ENCODE measurements at places on chromosomes 1 and 21.

DNA sequence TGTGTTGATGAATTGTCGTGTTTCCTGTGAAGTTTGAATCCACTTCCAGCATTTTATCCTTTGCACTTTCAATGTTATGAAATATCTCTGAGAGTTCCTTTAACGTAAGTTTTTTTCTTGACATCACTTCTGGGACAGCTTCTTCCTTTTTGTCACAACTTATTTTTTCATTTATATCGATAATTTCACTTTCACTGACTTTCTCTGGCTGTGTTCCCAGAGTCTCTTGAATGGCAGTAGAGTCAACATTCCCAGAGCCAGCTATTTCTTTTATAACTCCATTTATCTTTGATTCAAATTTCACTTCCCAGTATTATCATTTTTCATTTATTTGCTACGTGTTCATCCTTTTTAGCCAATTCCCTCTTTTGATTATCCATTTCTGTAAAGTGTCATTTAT lies 256.5 kb downstream of the PAPPA2 start:
- DNase-seq, result no peak

GRCh38 chr1:224637515-224637914 lies 21.4 kb downstream of the CNIH3 start:
- no peak for DNase-seq

DNA sequence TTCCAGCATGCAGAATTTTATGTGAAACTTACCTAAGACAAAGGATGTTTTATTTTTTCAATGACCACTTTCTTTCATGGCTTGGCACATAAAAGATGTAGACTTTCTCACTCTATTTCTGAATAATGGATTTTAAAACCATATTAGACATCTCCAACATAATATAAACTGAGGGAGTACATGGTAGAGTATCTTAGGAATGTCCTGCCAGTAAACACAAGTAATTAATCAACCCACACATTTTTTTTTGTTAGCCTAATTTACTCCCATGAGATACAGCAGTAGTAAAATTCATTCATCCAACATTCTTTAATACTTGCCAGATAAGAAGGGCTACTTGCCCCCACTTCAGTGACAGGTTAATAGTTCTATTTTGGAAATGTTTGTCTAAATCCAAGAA lies 235.4 kb upstream of the ADAMTS5 start:
- DNase-seq, result no peak

- DNase-seq, result no peak
Measured at GRCh38 chr1:236767276-236767675, 27.8 kb upstream of the MTR start.

DNA sequence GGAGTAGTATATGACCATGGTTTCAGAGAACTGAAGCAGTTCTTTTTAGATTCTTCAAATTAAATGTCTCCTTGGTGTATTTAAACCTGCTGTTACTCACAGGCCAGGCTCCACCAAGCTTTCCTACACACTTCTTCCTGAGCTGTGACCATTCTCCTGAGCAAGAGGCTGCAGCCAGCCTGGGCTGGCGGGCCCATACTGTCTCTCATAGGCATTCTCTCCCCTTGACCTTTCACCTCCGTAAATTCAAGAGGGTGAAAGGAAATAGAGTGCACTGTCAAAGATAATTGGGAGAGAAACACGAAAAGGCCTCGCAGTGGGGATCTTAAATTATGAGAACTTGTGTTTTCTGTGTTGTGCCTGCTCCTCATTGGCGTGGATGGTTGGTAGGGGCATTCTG lies 2.3 kb downstream of the ARF1 start:
- DNase-seq, result no peak

GRCh38 chr1:224911217-224911616 lies 18.3 kb upstream of the DNAH14 start:
- no peak for DNase-seq

DNA sequence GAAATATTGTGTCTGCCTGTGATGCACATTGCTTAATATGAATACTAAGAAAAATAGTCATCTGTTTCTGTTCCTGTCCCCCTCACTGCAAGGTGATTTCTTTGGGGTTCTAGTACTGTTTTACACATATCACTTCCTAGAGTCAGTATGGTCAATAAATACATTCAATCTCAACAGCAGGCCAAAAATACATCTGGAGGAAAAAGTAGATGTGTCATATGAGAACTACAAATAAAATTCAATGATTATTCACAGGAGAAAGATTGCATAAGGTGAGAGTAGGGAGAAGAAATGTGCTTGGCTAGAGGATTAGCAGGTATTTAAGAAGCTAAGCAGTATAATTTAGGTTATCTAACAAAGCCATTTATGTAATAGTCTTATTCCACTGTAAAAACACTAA lies 45.3 kb upstream of the SAMSN1 start:
- no peak for DNase-seq

DNA sequence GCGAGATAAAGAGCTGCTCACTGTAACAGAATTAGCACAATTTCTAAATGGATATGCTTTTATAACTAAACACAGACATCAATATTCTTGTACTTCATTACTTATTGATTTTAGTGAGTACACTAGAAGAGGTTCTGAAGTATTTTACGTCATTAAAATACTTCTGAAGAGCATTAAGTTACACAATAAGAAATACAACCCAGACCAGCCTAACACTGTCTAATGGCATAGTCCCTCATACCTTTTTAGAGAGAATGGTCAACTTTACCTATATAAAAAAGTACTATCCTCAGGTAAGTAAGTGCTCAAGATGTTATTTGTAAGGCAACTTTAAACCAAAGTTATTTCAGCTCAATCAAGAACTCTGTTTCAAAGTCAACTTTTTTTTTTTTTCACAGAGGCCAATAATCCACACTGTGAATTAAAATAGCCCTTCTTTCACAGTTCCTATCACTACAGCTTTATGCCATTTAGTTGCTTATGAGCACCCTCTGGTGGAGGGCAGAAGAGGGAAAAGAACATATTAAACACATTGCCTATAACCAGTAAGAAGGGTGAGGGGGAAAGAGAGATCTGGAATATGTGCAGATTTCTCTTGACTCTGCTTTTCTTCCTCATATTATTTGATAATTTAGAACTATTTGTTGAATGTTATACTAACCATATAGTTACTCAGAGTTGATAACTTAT lies 182.1 kb upstream of the DMRTA2 start:
- no peak for DNase-seq

GRCh38 chr1:155812878-155813277 lies 44.1 kb downstream of the GON4L start:
- DNase-seq, result no peak

GRCh38 chr1:34856697-34857096 lies 2.9 kb downstream of the SMIM12 start:
- no peak for DNase-seq

- no peak for DNase-seq
Measured at GRCh38 chr1:152517237-152517811, 3.0 kb downstream of the CRCT1 start.

DNA sequence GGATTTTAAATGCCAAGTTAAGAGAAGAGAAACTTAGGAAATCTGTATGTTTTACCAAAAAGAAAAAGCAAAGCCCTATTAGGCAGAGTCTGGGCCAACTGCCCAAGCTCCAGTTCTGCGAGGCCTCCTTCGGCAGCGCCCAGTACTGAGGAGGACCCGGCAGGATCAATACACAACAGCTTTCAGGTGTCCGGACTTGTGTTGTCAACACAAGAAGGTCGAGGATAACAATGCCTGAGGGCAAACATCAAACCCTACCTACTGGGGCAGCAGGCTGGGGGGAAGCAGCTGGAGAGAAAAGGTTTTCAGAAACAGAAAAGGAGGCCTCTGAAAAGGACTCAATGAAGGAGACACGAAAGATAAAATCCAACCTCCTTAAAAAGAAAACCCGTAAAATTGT lies 98.1 kb upstream of the GJB5 start:
- DNase-seq, result no peak

GRCh38 chr1:202713110-202713509 lies 2.9 kb upstream of the SYT2 start:
- DNase-seq, result no peak

DNA sequence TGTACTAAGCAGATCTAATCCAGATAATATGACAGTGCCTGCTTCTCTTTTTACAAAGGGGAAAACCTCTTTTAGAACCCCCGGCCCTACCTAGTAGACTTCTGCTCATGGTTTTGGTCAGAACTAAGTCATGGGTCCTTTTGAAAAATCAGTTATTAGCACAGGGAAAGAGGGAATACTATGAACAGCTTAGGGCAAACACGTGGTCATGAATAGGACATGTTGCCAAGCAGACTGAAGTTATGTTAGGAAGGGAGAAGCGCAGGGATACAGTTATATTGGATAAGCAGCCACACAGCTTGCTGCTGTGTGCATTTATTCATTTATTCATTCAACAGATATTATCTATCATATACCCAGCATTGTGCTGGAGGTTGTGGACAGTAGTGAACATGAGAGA lies 25.3 kb upstream of the IGSF3 start:
- no peak for DNase-seq

DNA sequence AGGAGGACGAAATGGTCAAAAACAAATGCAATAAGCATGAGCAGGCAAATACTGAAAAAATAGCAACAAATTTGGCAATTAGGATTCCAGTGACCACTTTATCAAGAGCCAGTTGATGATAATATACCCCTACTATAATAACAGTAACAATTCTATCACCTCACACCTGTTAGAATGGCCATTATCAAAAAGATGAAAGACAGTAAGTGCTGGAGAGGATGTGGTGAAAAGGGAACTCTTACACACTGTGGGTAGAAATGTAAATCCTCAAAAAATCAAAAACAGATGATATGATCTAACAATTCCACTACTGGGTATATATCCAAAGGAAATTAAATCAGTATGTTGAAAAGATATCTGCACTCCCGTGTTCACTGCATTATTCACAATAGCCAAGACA lies 114.3 kb upstream of the GFI1 start:
- no peak for DNase-seq

Measured in stimulated activated effector memory CD8-positive, alpha-beta T cell treated with anti-CD3 and anti-CD28 coated beads, Interleukin-12 subunit alpha, Interleukin-12 subunit beta, amount 100 ng/mL, for 72 hours (primary cell).